NCI-H2171 (cell line): ENCODE measurements at places on chromosomes 6 and 20.

- no peak for DNase-seq
These were observed 253.8 kb upstream of the PRDM1 start for GRCh38 chr6:105832313-105832761.

DNA sequence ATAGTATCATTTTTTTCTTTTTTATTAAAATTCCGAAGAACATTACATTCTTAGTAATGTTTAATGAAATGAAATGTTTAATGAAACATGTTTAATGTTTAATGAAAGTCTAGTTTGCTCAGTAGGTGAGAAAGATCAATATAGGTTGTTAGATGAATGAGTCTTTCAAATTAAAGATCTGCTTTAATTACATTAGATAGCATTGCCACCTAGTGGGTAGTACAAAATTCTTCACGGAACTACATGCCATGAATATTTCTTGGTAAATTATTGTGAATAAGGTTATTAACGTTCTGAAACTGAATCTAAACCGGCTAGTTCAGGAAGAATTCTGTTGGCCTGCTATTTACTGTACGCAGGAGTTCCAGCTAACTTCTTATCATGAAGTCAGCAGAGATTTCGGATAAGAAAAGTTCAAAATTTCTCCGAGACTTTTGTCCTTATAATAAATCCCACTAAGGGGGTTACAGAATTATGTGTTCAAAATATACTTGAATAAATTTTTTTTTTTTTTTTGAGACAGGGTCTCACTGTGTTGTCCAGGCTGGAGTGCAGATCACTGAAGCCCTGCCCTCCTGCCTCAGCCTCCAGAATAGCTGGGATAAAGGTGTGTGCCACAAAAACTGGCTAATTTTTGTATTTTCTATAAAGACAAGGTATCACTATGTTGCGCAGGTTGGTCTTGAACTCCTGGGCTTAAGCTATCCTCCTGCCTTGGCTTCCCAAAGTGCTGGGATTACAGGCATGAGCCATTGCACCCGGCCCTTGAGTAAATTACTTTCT is 7.9 kb upstream of the GMNN start:
- no peak for DNase-seq

DNA sequence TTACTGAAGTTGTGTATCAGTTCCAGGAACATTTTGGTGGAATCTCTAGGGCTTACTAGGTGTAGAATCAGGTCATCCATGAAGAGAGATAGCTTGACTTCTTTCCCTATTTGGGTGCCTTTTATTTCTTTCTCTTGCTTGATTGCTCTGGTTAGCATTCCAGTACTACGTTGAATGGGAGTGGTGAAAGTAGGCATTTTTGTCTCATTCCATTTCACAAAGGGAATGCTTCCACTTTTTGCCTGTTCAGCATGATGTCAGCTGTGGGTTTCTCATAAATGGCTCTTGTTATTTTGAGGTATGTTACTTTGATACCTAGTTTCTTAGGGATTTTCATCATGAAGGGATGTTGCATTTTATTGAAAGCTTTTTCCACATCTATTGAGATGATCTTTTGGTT is 195.3 kb downstream of the MOXD1 start:
- no peak for DNase-seq

- DNase-seq: no peak
These were observed 11.2 kb downstream of the KIZ start for GRCh38 chr20:21137078-21137477.

DNA sequence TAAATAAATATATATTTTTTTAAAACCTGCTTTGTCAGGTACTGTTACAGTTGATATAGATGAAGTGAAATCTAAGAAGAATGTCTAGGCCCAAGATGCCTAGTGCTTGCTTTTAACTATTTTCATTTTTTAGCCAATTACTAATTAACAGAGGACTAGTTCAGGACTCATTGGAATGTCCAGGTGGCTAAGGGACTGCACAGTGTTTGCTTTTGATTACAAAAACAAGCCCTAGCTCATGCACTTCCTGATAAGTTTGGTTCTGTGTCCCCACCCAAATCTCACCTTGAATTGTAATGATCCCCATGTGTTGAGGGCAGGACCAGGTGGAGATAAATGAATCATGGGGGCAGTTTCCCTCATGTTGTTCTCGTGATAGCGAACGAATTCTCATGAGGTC is 417.1 kb downstream of the PLCB1 start:
- no peak for DNase-seq

GRCh38 chr6:24672620-24673182 is 5.8 kb downstream of the ACOT13 start:
- no peak for DNase-seq

DNA sequence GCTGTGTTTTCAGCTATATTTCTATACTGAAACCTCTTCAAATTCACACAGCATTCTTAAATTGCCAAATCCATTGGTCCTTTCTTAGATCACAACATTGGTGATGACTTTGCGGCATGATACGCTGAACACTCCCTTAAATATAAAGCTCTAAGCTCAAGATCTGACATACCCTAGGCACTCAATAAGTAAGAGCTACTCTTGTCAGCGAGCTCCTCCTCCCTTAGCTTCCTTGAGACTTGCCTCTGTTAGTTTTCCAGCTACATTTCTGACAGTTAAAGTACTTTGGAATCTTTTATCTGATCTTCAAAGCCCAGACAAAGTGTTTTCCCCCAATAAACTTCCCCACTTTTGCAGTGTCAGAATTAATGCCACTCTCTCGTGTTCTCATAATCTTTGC is 117.0 kb downstream of the HIVEP2 start:
- DNase-seq: no peak

GRCh38 chr6:129920103-129920798 is 59.1 kb upstream of the TMEM244 start:
- no peak for DNase-seq

DNA sequence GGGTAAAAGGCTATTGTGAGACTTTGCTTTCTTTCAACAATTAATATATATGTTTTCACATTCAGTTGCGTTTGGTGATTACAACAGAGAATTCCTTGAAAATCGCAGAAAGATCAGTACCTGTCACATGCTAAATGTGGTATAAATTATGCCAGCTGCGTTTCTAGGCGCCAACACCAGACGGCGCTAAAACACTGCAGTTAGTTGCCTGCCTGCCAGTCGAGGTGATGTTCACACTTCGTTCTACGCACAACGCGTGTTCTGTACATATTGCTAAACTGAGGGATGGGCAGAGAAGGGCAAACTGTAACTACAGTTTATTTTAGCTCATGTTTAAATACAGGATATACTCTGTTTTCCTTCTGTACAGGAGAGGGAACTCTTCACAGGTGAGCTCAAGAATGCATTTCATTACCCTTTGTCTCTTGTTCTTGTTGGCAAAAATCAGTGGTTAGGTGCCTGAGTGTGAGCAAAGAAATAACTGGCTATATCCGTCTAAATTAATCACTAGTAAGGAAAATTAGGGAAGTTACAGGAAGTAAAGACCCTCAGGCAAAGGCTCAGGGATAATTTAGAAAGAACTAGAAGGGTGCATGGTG is 100.1 kb upstream of the RGS17 start:
- DNase-seq: no peak

DNA sequence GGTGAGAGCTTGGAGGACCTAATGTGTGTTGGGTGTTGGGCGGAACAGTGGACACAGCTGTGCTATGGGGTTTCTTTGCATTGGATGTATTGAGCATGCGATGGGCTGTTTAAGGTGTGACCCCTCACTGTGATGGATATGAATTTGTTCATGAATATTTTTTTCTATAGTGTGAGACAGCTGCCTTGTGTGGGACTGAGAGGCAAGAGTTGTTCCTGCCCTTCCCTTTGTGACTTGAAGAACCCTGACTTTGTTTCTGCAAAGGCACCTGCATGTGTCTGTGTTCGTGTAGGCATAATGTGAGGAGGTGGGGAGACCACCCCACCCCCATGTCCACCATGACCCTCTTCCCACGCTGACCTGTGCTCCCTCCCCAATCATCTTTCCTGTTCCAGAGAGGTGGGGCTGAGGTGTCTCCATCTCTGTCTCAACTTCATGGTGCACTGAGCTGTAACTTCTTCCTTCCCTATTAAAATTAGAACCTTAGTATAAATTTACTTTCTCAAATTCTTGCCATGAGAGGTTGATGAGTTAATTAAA is 3.0 kb downstream of the HLA-A start:
- DNase-seq: no peak

DNA sequence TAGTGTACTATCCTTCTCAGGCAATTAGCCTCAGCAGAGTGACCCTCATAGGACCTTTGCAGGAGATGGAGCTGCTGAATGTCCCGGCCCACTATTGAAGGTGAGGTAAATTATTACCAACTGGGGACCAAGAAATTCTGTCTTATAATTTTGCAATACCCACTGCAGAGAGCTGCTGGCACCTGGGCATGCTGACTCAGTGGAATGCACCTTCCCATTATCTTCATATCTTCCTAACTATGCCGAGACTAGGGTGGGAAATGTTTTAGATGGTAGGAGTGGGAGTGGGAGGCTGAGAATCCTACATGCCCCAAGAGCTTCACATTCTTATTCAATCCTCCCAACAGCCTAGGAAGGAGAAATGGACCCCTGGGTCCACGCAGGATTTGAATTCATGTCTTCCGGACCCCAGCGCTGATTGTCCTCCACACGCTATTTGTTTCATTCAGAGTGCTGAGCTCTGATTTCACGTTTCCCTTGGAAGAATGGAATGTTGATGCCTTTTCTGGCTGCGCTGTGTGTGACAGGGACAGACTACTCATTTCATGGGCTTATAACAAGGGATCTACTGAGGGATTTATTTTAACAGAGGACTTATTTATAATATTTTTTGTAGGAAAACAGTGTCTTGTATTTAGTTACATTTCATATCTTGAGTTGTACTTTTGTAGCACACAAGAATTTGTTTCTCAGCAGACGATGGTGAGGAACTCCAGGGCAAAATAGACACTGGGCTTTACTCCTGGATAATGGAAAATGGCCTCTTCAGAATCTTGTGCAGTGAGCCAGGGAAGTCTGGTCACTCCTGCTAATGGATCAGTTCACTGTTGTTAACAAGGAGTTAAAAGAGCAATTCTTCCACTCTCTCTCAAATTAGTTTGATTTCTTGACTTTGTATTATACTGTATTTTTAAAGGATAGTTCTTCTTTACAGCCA is 66.4 kb downstream of the FYN start:
- no peak for DNase-seq
